ENCODE measurements at places on chromosomes 11 and 22. TPM values are rescaled to one million over a fixed set of nuclear protein-coding genes. Genes with fewer than 3 reads are reported as not detected.

MISFA gene
- total RNA-seq, result 1.0 TPM

MRGPRX3 gene
- not detected for total RNA-seq

RFPL1 gene
- not detected for total RNA-seq

RTN3 gene
- 65.6 TPM for total RNA-seq

NCAM1 gene
- 536 TPM for total RNA-seq

CTSW gene
- not detected for total RNA-seq

MMP1 gene
- 0.94 TPM for total RNA-seq
